AML-193 (cell line): ENCODE measurements at places on chromosomes 6 and 20.

- DNase-seq = no peak
Measured at GRCh38 chr6:157953580-157954091, 28.0 kb upstream of the SYNJ2 start.

GRCh38 chr6:142796571-142796970, 148.4 kb downstream of the HIVEP2 start:
- DNase-seq = no peak

DNA sequence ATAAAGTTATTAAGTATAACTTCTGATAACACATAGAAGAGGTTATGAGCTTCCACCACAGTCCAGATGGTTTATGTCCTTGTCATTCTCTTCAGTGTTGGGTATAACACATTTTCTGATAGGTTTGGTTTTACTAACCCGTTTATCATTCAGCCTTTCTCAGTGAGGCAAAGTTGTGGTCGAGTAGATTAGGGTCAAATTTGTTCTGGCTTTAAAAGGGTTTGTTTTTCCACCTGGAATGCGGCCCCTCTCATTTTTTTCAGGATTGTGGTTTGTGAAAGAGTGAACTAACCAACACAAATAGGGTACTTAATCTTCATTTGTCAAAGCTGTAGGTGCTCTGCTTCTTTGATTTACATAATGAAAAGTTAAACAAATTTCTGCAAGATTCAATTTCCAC, 204.2 kb upstream of the ASCC3 start:
- DNase-seq = no peak

- DNase-seq = no peak
Measured at GRCh38 chr6:33418690-33419291, 884 bp upstream of the CUTA start.

DNA sequence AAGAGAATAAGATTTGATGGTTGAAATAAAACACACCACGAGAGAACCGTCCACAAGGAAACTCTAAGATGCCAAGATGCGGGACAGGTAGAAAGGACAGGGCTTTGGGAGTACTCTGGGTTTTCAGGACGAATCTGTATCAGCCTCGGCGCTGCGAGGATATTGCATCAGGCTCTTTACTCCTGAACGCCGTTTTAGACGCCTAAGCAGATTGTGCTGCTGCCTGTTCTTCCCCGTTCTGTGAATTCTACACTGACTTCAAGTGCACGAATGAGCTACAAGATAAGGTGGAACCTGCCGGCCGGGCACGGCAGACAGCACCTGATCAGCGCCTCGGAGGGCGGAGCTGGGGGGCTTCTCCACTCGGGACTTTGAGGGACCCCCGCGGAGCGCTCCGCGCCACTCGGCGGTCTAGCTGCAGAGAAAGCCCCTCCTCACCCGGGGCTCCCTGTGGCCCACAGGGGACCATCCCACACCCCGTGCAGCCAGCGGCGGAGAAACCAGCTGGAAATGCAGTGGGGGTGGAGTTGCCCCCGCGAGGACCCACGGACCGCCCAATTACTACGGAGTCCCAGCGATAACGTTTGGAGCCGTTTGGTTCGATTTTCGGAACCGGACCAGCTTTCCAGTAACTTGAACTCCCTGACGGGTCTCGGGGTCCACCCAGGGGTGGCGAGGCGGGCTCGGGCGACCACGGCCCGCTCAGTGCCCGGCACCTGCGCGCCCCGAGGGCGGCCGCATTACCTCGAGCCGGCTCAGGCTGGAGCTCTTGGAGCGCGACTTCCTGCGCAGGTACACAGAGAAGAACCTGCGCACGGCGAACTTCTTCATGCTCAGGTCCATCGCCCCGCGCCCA, 646 bp downstream of the RPS6KA2 start:
- no peak for DNase-seq

DNA sequence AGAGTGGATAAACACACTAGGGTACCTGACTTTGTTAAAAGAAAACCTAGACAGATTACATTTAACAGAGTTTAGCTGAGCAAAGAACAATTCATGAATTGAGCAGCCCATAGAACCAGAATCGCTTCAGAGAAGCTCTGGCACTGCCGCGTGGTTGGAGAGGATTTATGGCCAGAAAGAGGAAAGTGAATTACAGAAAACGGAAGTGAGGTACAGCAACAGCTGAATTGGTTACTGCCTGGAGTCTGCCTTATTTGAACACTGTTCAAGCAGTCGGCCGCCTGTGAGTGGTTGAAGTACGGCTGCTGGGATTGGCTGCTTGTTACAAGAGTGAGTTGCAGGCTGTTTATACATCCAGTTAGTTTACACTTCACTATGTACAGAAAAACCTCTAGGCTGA, 253.8 kb upstream of the CDYL start:
- no peak for DNase-seq
